ENCODE measurements at places on chromosomes 1 and 21. TPM values are rescaled to one million over a fixed set of nuclear protein-coding genes. Genes with fewer than 3 reads are reported as not detected.

DNA sequence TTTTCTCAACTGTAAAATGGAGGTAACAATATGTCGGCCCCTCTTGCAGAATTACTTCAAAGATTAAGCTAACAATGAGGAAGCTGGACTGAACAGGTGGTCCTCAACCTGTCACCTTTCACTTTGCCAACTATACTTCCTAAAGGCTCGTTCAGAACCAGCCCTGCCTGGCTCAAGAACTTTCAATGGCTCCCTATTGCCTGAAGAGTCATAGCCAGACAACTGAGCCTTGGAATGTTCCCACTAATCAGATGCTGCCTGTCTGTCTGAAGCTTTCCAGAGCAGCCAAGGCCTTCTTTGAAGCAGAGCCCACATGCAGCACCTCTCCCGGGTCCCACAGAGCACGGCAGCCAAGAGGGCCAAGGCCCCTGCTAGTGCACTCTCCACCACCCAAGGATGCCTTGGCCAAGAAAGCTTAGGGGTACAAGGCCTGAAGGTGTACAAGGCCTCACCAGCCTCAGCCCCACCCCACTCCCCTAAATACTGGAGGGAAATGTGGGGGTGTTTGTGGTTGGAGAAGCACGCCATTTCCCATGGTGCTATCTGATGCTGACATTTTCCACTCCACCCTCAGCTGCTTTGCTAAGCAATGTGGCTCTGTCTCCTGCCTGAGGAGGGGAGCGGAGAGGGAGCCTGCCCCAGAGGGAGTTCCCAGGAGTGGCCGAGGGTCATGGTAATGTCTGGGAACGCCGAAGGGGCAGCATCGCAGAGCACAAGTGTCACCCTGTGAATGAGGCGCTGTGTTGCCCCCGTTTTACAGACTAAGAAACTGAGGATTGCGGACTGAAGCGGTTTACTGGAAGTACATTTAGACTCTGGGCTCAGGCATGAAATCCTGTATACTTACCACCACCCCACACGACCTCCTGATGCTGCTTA, 8.2 kb upstream of the LAPTM5 start:
- DNase-seq: no peak

DNA sequence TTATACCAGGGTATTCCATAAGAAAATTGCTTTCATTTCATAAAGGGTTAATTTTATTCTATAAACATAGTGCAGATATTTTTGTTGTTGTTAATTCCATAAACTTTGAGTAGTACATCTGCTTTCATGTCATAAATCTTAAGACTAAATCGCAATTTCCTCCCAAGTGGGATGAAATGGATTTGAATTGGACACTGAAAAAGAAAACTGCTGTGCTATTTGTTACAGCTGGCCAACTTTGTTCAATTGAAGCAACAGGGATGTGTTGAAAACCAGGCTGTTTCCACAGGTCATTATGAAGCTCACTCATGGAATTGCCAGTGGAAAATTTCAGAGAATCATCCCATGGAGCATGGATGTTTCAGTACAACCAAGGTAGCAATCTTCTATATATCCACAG, 252.5 kb upstream of the RGS18 start:
- DNase-seq: no peak

The GBP6 gene
- 0.12 TPM for total RNA-seq

The TENT5C gene
- total RNA-seq: 0.28 TPM

The SLFNL1 gene
- 0.52 TPM for total RNA-seq

DNA sequence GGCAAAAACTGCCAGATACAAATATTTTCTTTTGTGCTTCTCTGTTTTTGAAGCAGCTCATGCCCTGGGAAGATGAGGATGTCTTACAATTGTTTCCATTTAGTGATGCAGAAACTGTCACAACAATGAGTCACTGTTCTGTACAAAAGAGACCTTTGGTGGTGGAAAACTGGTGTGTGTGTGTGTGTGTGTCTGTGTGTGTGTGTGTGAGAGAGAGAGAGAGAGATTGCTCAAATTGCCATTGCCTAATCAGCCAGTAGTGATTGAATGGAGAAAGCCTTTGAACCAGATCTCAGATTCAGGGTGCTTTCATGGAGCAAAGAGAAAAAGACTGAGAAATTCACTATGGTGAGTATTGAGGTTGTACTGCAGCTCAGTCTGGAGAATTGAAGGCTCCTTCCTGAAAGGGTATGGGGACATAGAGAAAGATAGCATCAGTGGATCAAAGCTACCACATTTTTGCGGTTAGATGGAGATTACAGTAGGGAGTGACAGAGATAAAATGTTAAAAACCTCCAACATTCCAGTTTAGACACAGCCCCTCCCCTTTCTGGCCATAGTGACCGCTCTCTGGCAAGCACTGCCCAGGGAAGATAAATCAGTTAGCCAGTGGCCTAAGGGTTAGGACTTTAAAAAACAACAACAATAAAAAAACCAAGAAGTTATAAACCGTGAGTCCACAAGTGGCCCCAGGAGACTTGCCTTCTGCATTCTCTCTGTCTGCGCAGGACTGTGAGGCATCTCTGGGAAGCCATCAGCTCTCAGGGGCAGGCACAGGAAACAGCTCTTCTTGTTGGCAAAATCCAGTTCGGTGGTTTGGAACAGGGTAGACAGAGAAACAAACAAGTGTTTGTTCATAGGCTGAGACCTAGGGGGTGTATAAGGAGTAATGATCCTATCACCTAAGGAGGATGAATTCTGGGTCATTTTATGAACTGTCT, 406.5 kb downstream of the DUSP10 start:
- DNase-seq: peak; percentile 12

- DNase-seq: no peak
These were observed 34.0 kb downstream of the MEGF6 start for GRCh38 chr1:3577300-3577699.

The HES3 gene
- not detected for total RNA-seq

DNA sequence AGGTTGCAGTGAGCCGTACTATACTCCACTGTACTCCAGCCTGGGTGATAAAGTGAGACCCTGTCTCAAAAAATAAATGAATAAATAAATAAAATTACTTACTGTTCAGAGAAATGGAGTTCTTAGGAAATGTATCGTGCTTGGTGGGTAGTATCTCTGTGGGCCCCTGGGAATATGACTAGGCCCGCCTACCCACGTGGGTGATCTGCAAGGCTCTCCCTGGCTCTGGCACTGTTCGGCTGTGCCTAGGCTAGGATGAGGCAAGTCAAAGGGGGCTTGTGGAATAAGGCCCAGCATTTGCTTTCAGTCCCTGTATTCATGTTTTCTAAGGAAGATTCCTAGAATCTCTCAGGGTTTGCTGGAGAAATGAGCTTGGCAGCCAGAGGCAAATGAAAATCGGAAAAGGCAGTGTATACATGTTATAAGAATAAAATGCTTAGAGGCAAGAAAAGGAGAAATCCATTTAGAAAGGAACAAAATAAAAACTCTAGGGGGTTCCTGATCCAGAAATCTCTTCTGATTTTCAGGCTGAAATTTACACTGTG, 4.5 kb upstream of the CSRP1 start:
- no peak for DNase-seq

The EXTL2 gene
- total RNA-seq: 11.4 TPM

DNA sequence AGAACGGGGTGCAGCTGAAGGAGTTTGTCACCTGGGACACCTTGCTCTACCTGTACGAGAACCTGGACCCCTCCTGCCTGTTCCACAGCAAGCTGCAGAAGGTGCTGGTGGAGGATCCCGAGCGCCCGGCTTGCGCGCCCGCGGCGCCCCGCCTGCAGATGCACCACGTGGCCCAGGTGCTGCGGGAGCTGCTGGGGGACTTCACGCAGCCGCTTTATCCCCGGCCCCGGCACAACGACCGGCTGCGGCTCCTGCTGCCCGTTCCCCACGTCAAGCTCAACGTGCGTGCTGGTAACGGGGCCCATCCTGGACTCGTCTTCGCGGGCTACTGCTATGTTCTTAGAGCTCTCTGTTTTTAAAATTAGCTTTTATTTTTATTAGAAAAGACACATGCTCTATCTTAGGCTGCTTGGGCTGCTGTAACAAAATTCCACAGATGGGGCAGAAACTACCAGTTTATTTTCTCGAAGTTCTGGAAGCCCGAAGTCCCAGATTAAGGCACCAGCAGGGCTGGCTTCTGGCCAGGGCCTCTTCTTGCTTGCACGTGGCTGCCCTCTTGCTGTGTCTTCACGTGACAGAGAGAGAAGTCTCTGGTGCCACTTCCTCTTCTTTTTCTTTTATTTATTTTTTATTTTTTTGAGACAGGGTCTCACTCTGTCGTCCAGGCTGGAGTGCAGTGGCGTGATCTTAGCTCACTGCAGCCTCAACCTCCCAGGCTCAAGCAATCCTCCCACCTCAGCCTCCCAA, 38.1 kb downstream of the TRPM2 start:
- DNase-seq: no peak

Measured in Calu3 (cell line).